Left kidney (tissue), 8 donors: ENCODE measurements at places on chromosomes 2 and 18.

DNA sequence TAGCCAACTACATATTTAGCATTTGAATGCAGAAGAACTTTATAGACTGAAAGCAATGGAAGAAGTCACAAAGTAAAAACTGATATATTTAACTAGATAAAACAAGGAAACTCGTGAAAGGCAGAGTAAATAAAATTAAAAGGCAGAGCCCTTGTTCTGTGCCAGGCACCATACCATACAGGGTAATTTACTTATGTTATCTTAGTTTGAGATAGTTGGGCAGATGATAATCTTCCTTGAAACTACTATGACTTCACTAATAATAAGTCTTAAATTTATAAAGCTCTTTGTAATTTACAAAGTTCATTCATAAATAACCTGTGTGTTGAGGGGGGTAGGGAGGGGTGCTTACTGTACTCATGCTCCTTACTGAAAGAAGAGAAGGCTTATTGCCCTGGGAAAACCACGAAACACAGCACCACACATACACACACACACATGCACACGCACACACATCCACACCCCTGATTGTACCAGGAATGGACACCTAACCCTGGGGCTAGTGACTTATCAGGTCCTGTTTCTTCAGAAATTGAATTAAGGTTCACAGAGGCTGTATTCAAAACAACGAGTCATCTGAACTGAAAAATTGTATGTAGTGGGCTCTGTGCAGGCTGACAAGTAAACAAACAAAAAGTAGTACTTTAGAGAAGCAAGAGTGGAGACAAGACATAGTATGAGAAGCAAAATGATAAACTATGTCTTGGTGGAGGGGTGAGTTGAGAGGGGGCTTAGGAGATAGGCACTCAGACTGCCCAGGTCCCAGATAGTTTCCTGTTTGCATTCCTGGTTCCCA, 38.1 kb downstream of the AGFG1 start:
- no peak for DNase-seq

DNA sequence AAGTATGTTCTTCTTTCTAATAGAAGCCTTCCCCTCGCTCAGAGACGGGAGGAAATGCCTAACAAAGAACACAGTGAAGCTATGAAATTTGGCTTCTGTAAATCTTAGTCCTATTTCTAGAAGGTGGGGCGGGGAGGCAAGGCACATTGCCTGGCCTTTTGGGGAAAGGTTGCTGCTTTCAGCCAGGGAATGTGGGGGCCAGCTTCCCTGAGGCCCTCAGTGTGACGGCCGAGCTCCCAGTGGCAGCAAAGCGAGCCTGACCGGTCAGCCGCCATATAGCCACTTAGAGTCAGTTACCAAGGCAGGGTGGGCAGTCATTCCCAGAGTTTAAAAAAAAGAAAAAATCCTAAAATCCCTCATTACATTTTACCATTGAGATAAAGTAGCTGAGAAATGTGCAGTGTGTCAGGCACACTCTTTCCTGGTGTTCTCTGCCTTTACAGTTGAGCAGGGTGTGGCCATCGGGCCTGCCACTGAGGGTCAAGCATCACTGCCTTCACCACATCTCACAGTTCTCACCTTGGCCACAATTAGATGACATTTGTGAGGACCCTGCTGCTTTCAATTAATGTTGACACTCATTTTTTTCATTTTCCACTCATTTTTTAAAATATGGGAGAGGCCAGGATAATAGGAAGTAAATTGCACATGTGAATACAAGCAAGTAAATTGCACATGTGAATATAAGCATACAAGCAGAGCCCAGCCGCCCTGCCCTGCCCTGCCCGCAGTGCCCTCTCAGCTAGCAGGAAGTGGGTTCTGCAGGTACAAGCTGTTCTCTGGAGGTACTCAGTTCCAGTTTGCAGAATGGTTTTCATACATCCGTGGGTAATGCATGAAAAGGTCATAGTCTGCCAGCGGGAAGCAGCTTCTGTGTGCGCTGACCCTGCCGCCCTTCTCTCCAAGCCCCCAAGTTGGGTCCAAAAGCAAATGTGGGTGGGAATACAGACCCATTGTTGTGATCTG, 76.9 kb downstream of the WDSUB1 start:
- no peak for DNase-seq

GRCh38 chr2:228613133-228613850, 431.8 kb upstream of the SPHKAP start:
- no peak for DNase-seq

DNA sequence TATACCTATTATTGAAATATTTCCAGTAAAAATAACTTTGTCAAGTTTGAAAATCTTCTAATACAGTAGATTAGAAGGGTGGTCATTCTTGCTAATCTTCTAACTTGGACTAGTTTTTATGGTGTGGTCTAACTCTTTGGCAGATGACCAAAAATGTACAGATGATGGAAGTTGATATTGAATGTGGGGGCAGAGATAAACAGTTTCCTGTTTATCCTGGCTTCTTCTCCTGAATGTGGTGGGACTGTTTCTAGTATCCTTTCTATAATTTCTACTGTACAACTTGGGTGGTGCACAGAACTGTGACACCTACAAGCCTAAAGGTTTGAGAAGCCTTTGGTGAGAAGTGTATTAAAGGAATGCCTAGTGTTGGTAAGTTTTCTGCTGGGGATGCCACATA, 178.7 kb downstream of the PDE11A start:
- no peak for DNase-seq

- no peak for DNase-seq
Observed at GRCh38 chr2:232117413-232117812, 155.9 kb downstream of the DIS3L2 start.

DNA sequence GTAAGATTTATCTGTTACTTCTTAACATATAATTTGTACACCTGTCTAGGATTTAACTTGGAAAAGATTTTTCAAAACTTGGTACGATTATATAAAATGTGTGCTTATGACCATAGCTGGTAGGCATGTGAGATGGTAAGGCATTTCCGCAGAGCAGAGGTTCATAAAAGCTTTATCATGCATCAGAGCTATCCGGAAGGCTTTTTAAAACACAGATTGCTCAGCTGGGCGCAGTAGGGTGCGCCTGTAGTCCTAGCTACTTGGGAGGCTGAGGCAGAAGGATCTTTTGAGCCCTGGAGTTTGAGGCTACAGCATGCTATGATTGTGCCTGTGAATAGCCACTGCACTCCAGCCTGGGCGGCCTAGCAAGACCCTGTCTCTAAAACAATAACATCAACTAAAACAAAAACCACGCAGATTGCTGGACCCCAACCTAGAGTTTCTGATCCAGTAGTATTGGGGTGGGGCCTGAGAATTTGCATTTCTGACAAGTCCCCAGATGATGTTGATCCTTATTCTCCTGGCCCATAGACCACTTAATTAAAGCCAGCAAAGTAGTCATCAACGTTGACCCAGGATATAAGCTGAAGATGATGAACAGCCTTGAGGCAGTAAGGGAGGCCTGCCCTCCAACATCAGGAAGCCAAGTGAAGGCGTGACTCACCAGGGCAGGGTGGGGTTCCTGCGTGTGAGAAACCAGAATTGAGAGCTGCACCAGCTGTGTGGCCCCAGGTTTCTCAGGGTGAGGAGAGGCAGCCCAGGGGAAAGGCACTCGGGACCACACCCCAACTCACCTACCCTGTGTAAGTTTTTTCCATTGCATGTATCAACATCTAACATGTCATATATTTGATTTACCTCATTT, 21.6 kb upstream of the SLC20A1 start:
- no peak for DNase-seq

GRCh38 chr18:939166-939565, 34.5 kb downstream of the ADCYAP1 start:
- DNase-seq, result no peak

DNA sequence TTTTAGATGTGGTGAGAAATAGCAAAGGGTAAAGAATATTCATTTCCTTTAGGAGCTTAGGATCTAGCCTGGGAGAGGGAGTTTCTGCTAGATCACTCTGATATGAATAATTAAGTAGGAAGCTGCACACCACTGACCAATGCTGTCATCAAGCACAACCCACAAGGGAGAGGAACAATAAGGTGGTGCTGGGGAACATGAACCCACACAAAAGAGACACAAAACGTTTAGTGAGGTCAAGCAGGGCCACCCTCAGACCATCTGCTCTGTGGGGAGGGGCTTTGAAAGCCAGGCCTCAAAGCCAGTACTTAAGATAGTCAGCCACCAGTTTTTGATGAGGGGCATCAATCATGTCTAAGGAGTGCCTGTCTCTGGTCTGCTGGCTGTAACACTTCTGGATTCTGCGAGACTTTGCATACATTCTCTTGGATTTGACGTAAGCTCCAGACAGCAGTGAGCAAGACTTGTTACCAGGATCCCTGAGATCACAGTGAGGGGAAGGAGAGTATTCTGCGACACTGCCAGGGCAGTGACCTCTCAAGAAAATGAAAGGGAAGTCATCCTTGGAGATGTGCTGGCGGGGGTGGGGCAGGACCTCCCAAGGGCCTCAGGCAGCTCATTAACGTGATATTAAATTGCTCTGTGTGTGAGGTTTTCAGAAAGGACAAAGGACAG, 127.0 kb downstream of the CCBE1 start:
- no peak for DNase-seq

DNA sequence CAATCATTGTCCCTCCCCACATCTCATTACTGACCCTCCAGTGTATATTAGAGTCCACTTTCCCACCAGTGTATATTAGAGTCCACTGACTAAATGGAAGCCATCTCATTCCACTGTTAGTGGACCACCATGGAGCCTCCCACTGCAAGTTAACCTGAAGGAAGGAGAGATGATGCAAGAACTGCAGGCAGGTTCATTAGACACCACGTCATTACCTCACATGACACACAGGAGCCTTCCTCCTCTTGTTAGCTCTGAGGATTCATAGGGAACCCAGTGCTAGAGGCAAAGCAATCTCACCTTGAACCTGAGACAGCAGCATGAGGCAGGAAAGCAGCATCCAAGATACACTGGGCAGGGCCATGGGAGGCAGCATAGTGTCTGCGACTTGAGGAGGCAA, 523 bp downstream of the REG3A start:
- DNase-seq, result no peak

GRCh38 chr18:7301094-7301493, 70.2 kb downstream of the LRRC30 start:
- no peak for DNase-seq

- no peak for DNase-seq
Observed at GRCh38 chr2:127067620-127068350, 39.2 kb downstream of the BIN1 start.

GRCh38 chr2:86254576-86255538, 55.6 kb downstream of the MRPL35 start:
- DNase-seq, result no peak

- DNase-seq, result no peak
Observed at GRCh38 chr2:44186810-44187209, 18.1 kb downstream of the PPM1B start.

DNA sequence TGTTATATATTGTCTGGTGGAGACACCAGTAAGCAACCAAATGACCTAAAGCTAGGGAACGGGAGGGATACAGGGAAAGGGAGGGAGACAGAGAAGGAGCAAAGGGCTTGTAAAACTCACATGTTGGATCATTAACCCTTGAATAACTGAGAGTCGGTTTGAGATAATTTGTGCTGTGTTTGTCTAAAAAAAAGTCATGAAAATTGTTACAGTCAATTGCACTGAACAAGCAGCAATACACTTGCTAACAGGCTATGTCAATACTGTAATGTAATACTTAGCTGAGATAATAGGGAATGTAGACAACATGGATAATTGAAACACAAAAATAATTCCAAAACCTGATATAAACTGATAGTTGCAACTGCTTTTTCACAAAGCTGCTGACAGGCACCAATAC, 71.3 kb upstream of the ZNF521 start:
- DNase-seq, result no peak

DNA sequence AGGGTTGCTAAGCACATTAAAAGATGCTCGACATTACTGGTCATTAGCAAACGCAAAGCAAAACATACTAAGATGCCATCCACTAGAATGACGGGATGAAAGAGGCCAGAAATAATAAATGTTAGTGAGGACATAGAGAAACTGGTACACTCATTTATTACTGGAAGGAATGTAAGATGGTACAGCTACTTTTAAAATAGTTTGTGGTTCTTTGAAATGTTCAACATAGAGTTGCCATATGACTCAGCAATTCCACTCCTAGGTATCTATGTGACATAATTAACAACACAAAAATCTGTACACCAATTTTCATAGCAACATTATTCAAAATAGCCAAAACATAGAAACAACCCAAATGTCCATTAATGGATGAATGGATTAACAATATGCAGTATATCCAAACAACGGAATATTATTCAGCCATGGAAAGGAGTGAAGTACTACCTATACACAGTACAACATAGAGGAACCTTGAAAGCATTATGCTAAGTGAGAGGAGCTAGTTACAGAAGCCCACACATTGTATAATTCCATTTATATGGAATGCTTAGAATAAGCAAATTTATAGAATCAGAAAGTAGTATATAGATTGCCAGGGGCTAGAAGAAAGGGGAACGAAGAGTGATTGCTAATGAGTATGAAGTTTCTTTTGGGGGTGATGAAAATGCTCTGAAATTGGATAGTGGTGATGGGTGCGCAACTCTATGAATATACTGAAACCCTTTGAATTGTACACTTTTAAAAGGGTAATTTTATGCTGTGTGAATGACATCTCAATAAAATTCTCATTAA, 61.9 kb upstream of the IL1R1 start:
- no peak for DNase-seq

GRCh38 chr2:47490406-47490805, 87.5 kb downstream of the MSH2 start:
- DNase-seq, result no peak

- no peak for DNase-seq
Observed at GRCh38 chr2:179812501-179812900, 48.9 kb downstream of the ZNF385B start.

GRCh38 chr2:46278952-46279351, 18.3 kb upstream of the EPAS1 start:
- DNase-seq, result no peak

- DNase-seq, result no peak
Observed at GRCh38 chr2:184936761-184937160, 338.4 kb downstream of the ZNF804A start.

DNA sequence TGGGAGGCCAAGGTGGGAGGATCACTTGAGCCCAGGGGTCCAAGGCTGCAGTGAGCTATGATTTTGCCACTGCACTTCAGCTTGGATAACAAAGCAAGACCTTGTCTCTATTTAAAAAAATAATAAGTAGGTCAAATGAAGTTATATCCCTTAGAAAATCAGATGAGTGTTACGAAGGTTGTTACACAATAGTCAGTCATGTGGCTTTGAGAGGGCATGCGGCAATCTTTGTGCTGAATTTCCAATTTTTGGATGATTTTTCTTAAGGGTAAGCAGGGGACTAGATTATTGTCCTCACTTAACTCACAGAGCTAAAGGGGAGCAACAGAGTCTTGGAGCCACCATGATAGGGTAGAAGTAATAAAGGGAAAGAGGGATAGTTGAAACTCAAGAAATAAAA, 71.8 kb downstream of the B3GNT2 start:
- no peak for DNase-seq

DNA sequence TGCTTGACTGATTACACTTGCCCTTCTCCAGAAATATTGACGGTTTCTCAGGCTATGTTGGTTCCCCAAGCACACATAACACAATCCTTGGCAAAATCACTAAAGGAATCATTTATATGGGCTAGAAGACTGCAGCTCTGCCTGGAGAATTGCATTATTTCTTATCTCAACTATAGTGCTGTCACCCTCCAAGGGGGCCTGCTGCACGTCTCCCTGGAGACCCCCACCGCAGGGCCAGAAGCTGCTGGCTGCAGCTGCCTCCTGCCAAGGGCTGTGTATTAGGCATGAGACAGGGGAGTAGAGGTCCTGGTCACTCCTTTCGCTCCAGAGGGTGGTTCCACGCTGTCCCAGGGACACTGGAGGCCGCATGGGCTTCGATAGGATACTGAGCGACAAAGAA, 76.6 kb downstream of the LRRC30 start:
- DNase-seq, result no peak

- no peak for DNase-seq
Observed at GRCh38 chr2:28544405-28544921, 48.6 kb downstream of the PLB1 start.
